ENCODE measurements at places on chromosomes 6 and 20.

DNA sequence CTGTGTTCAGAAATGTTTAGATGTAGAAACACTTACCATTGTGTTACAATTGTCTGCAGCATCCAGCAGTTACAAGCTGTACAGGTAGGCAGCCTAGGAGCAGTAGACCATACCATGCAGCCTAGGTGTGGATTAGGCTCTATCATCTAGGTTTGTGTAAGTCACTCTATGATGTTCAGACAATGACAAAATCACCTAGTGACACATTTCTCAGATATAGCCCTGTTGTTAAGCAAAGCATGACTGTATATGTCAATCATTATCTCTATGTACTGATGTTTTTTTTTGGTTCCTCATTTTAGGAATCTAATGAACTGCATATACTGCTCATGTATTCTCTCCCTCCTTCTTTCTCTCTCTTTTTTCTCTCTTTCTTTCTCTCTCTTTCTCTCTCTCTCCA is 22.2 kb downstream of the CST8 start:
- DNase-seq: no peak

- DNase-seq: no peak
Observed at GRCh38 chr6:169618526-169619490, 83.0 kb downstream of the WDR27 start.

DNA sequence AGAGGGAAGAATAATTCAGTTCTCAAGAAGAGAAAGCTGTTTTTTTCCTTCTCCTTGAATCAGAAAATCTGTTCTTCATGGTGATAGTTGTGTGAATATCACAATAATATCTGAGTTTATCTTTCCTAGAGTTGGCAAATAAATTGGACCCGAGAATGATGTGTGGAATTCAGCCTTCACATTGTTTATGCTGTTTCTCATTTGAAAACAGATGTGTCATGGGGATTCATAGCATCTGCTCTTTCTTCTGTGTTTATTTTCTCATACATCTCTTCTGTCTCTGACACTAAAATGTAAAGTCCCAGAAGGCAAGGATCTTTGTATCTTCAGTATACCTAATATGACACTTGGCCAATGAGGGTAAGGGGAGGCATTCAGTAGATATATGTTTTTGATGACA is 103.6 kb upstream of the SGK1 start:
- DNase-seq: no peak

GRCh38 chr6:127191716-127192115 is 73.2 kb downstream of the RSPO3 start:
- DNase-seq: no peak

GRCh38 chr20:60362531-60362930 is 404.3 kb downstream of the CDH26 start:
- DNase-seq: no peak

DNA sequence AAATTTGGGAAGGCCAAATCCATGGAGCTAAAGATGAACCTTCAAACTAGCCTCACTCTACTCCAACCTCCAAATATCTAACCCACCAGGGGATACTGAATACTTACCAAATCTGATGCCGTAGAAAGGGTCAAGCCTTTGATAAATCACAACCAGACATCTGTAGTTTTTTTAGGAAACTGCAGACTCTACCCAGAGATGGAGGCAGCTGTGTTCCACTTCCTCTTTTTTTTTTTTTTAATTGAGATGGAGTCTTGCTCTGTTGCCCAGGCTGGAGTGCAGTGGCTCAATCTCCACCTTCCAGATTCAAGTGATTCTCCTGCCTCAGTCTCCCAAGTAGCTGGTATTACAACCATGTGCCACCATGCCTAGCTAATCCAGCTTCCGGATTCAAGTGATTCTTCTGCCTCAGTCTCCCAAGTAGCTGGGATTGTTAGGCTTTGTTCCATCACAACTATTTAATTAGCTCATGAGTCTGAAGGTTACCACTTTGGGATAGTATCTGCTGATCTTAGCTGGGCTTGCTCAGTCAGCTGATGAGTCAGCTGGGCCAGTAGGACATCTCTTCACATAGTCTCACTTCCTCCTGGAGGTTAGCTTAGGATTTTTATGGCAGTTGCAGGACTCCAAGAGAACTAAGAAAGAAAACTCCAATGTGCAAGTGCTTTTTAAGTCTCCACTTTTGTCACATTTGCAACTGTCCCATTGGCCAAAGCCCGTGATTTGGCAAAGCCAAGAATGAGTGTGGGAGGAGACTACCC is 13.3 kb downstream of the FRK start:
- no peak for DNase-seq

GRCh38 chr6:53664623-53665022 is 933 bp downstream of the KLHL31 start:
- DNase-seq: no peak

DNA sequence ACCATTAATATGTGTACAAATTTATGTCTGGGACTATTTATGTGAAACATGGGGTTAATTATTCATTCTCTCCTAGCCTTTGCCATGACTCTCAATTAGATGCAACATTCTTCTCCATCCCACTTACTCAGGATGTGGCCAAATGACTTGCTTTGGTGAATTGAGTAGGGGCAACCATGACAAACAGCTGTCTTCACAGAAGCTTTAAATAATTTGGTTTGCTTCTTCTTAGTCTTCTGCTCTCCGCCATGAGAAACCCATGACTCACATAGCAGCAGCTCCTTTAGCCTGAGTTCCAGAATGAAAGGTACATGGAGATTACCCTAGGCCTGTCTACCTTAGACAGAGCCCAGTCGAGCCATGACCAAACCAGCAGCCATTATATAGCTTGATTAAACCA is 74.7 kb downstream of the FRK start:
- DNase-seq: no peak

GRCh38 chr6:79431537-79431933 is 105.7 kb downstream of the LCA5 start:
- no peak for DNase-seq

GRCh38 chr6:16991981-16992629 is 109.7 kb upstream of the STMND1 start:
- DNase-seq: no peak

DNA sequence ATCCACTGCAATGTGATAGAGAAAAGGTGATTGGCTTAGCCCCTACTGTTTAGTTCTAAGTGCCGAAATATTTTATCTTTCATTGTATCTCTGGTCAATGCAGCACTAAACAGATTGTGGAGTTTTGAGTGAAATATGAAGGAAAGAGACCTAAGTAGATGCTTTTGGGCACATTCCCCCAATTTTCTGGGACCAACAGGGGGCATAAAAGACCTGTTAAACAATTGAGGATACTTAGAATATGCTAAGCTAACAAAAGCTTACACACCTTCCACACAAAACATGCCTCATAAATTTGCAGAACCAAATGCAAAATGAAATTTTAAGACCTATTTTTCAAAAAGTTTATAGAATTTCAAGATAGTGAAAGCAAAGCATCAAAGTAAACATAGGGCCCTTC is 746.9 kb downstream of the TBC1D32 start:
- DNase-seq: no peak

GRCh38 chr6:87753131-87753685 is 51.2 kb upstream of the AKIRIN2 start:
- DNase-seq: no peak

- no peak for DNase-seq
Observed at GRCh38 chr6:100892693-100893092, 11.6 kb upstream of the ASCC3 start.

- DNase-seq: no peak
Observed at GRCh38 chr6:161534264-161534873, 260.5 kb upstream of the AGPAT4 start.

- DNase-seq: no peak
Observed at GRCh38 chr6:47235964-47236760, 73.5 kb downstream of the TNFRSF21 start.

GRCh38 chr6:107689190-107689589 is 134.9 kb downstream of the SCML4 start:
- no peak for DNase-seq

DNA sequence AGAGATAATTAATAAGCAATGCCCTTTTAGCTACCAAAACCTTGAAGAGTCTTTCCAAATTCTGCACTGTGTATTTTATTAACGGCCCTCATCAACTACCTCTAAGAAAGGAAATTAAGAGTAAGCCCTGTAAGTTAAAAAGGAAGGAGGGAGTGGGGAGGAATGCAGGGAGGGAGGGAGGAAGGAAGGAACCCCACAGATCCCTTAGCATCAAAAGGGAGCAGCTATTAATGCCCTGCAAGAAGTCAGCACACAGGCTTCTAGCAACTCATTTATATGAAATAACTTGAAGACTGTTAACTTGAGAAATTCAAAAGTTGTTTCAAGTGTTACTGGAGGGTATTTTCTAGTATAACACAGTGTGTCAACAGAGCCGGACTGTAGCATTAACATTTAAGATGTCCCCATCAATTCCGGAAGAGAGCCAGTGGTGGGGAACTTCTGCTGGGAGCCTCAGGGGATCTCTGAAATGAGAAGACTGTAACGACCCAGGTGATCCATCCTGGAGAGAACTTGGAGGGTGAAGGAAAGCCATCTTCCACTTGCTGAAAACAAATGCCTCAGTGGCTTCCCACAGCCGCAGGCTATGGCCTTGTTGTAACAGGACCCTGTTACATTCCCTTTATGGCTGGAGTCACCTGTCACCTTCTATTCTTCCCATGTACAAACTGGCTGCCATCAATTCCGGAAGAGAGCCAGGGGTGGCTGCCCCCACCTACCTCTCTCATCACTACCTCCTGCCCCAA is 33.2 kb downstream of the SLC22A23 start:
- no peak for DNase-seq

- no peak for DNase-seq
Observed at GRCh38 chr6:161188547-161189465, 85.1 kb downstream of the AGPAT4 start.

DNA sequence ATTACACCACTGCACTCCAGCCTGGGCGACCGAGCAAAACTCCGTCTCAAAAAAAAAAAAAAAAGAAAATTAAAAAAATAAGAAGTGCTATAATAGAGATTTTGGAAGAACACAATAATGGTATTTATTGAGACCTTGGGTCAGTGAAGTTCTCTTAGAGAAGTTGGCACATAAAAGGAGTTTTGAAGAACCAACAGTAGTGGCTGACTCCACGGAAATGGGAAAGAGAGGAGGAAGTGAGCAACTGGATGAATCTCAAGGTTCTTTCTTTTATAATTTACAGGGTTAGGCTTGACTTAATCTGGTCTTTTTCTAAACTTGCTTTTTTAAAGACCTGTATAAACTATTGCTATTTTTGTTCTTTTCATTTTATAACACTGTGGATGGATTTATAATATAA is 52.8 kb downstream of the TOMM6 start:
- DNase-seq: no peak

- no peak for DNase-seq
Observed at GRCh38 chr6:3911130-3911529, 62.0 kb downstream of the FAM50B start.

DNA sequence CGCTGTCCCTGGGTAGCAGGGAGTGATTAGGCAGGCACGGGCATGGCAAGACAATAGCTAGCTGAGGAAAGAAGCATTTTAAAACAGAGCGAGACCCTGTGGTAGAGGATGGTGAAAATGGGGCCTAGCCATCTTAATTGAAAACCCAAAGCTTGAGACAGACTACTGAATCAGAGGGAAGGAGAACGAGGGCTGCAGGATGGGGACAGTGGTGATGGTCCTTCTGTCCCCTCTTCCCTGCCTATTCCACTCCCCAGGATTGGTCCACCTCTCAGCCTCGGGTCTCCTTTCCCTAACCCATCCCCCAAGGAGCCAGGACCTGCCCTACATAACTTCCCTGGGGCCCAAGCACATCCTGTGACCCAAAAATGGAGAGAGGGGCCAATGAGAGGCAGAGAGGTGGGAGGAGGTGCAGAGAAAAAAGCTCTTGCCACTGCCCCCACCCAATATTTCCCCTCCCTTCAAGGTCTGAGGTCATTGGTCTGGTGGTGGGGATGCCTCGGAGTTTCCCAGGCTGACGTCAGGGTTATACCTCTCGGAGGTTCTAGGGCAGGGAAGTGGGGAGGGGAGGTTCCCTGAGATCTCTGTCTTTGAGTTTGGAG is 884 bp upstream of the CUTA start:
- DNase-seq: no peak

DNA sequence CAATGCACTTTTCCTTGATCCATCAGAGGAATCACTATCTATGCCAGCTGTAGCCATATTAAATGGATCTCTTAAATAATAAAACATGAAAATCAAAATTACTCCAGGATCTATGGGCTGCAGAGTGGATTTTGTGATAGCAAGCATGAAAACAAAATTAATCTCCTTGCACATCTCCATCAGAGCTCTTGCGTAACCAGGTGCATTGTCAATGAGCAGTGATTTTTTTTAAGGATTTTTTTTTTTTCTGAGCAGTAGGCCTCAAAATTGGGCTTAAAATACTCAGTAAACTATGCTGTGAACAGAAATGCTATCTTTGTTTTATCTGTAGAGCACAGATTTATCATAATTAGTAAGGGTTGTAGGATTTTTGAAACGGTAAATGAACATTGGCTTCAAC is 11.5 kb upstream of the CST3 start:
- no peak for DNase-seq

- DNase-seq: no peak
Observed at GRCh38 chr20:57329608-57330221, at the start of gene SPO11. Gene SPO11, plus strand, starts transcription at chr20:57329803. Its CDS starts 65 bp downstream, at chr20:57329868.

DNA sequence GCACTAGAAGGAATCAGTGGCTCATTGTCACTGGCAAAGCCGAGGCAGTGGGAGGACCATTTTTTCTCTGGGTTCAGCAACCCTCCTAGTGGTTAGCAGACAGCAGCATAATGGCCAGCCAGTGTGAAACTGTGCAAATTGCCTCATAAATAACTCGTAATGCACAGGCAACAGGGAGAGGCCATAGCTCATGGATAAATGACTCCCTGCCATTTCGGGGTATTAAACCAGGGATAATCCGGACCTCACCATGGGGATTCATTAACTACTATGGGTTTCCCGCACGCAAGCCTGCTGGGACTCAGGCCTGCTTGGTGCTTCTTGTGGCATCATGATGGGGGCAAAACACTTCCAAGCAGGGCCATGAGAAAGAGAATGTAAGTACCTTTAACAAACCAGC is 158.2 kb upstream of the CHD6 start:
- DNase-seq: no peak

DNA sequence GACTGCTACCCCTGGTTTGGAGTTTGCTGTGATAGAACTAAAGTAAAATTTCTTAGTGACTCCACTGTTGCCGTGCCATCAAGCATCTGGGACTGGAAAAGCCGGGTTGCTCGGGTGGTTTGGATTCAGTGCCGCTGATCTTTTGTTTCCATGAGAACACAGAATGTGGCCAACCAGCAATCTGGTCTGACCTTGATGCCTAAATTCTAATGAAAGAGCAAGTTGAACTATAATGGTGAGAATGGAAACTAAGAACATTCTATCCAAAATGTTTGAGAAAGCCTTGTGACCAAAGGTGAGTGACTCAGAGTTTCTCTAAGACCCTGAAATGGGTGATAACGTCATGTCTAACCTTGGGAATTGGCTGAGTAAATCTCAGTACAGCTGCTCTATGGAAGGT is 9.9 kb upstream of the PI16 start:
- DNase-seq: no peak

DNA sequence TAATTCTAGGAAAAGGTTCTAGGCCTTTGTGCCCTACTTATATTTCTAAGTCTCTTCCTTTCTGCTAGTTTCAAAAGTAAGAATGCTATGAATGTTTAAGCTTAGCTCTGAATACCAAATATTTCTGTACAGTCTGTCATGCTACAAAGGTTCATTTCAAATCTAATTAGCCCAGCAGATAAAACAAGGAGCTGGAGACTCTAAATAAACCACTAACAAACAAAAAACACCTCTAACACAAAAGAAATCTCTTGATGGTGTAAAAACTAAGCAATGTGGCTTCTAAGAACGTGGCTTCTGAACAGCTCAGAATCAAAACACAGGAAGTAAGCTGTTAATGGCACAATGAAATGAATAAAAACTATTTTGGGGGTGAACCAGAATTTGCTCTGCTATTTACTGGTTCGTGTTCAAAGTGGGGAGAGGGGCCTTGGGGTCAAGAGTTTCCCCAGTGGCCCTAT is 198.3 kb downstream of the BCAS1 start:
- DNase-seq: no peak

Data from epithelial cell of proximal tubule (primary cell).